Astrocyte (in vitro differentiated cells and primary cell): ENCODE measurements at places on chromosomes 16 and 17.

GRCh38 chr16:4550591-4550990 is 5.5 kb upstream of the C16orf96 start:
- no peak overlapping the region for H3K4me3 ChIP-seq
- DNase-seq: no peak
- no peaks in the 10 kb centered on the region for H3K4me1 ChIP-seq
- H3K36me3 ChIP-seq: no peaks in the 10 kb centered on the region

GRCh38 chr16:77169650-77170236 is 21.2 kb upstream of the MON1B start:
- H3K27me3 ChIP-seq: no peaks in the 10 kb centered on the region
- no peak overlapping the region for H3K27ac ChIP-seq
- no peak overlapping the region for H3K4me3 ChIP-seq
- DNase-seq: no peak

GRCh38 chr17:73911726-73912372 is 267.6 kb upstream of the SDK2 start:
- no peak overlapping the region for H3K27ac ChIP-seq
- no peak for DNase-seq
- H3K27me3 ChIP-seq: no peaks in the 10 kb centered on the region
- no peak overlapping the region for H3K4me3 ChIP-seq

GRCh38 chr16:12833926-12834325 is 30.2 kb upstream of the CPPED1 start:
- peaks cover 7% of the 10 kb centered on the region for H3K27me3 ChIP-seq
- H3K4me3 ChIP-seq: no peak overlapping the region
- H3K4me1 ChIP-seq: peaks cover 4% of the 10 kb centered on the region
- DNase-seq: peak; percentile 27
- no peaks in the 10 kb centered on the region for H3K36me3 ChIP-seq
- H3K27ac ChIP-seq: peak overlapping the region; percentile 41

DNA sequence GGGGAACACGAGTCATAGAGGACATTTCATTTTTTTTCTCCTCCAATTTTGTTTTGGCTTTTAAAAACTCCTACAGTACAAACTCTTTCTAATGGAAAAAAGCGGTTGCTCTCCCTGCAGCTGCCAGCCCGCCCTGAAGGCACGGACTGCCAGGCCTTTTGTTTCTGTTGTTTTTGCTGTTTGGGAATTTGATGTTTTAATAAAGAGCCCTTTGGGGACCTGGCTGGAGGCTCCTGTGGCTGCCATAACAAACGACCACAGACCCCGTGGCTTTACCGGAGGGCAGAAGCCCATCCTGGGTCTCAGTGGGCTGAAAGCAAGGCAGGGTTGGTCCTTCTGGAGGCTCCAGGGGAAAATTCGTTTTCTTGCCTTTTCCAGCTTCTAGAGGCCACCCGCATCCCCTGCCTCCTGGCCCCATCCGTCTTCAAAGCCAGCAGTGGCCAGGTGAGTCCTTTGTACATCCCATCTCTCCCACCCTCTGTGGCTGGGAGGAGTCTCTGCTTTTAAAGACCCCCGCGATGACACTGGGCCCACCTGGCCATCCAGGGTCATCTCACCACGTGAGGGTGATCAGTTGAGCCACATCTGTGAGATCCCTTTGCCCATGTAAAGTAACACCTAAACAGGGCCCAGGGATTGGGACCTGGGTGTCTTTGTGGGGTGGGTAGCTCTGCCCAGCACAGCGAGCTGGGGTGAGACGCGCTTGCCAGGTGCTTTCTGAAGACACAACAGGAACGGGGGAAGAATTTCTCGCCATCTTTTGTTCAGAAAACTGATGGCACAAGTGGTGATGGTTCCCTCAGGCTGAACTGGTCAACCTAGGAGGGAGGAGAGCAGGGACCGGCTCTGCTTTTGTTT is 113.9 kb downstream of the BANP start:
- no peak overlapping the region for H3K4me3 ChIP-seq
- no peak overlapping the region for H3K27ac ChIP-seq
- no peaks in the 10 kb centered on the region for H3K36me3 ChIP-seq
- no peak for DNase-seq

- H3K4me1 ChIP-seq: peaks cover 4% of the 10 kb centered on the region
- no peak for DNase-seq
- H3K27me3 ChIP-seq: peaks cover 9% of the 10 kb centered on the region
- H3K4me3 ChIP-seq: no peak overlapping the region
- H3K27ac ChIP-seq: no peak overlapping the region
- H3K36me3 ChIP-seq: no peaks in the 10 kb centered on the region
These were observed 12.7 kb upstream of the CD300A start for GRCh38 chr17:74453665-74454196.

DNA sequence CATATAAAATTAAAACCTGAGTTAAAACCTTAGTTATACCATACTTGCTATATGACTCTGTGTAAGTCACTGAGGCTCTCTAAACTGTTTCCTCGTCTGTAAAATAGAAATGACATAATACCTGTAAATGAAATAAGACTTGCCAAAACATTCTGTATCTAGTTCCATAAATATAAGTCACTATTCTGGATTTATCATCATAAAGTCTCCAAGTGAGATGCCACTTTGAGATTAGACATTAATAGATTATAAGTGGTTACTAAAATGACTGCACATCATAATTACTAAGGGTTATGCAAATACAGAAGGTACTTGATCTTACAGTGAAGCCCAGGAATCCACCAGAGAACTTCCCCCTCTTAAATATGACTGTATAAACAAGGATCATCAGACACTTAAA is 12.0 kb upstream of the BRIP1 start:
- H3K27me3 ChIP-seq: no peaks in the 10 kb centered on the region
- no peak overlapping the region for H3K27ac ChIP-seq
- H3K4me3 ChIP-seq: no peak overlapping the region
- no peak for DNase-seq
- H3K36me3 ChIP-seq: peaks cover 9% of the 10 kb centered on the region

DNA sequence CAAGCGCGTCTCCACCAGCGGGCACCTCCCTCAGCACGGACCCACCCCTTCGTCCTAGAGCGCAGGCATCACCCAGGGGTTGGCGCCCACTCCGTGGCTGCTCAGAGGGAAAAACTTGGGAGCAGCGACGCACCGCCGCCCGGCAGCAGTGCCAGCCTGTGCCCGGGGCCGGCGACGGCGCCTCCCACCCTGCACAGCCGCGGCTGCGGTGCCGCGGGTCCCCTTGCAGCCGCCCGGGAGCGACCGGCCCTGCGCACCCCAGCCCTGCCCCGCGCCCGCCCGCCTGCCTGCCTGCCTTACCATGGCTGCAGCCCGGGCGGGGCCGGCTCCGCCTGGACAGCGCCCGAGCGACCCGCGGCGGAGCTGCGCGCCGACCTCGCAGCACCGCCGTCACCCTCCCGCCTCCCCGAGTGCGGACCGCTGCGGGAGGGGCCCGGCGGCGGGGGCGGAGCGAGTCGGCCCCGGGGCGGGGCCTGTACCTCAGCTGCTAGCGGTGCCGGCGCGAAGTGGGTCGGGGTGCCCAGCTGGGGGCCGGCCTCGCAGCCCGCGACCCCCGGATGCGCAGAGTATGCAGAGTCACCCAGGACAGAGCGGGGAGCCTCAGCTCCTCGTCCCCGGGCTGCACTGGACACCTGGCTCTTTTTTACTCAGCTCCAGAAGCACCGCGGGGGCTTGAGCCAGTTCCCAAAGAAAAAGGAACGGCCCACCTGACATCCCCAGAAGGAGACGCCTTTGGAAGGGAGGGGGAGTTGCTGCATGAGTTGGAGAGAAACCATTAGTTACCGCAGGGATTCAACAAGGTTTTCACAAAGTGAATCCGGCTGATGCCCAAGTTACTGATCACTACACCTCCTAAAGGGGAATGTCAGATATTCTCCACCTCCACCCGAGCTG is 17.5 kb upstream of the MTMR4 start:
- DNase-seq: peak; percentile 23
- H3K4me3 ChIP-seq: peak overlapping the region; percentile 52
- no peaks in the 10 kb centered on the region for H3K36me3 ChIP-seq
- H3K4me1 ChIP-seq: peaks cover 36% of the 10 kb centered on the region
- peaks cover 12% of the 10 kb centered on the region for H3K27me3 ChIP-seq

- no peak overlapping the region for H3K4me3 ChIP-seq
- peak overlapping the region; percentile 45 for H3K27ac ChIP-seq
- no peaks in the 10 kb centered on the region for H3K27me3 ChIP-seq
- peak; percentile 95 for DNase-seq
- H3K36me3 ChIP-seq: no peaks in the 10 kb centered on the region
These were observed 105.4 kb downstream of the FTO start for GRCh38 chr16:53809088-53809932.

GRCh38 chr17:32927724-32928585 is at the start of gene TMEM98:
TMEM98 (plus strand) TSS chr17:32928153; CDS start chr17:32931529, 3,376 bp downstream.
- peaks cover 12% of the 10 kb centered on the region for H3K4me1 ChIP-seq
- H3K36me3 ChIP-seq: peaks cover 5% of the 10 kb centered on the region
- no peak for DNase-seq
